Caco-2 (cell line): ENCODE measurements at places on chromosomes 1 and 21.

DNA sequence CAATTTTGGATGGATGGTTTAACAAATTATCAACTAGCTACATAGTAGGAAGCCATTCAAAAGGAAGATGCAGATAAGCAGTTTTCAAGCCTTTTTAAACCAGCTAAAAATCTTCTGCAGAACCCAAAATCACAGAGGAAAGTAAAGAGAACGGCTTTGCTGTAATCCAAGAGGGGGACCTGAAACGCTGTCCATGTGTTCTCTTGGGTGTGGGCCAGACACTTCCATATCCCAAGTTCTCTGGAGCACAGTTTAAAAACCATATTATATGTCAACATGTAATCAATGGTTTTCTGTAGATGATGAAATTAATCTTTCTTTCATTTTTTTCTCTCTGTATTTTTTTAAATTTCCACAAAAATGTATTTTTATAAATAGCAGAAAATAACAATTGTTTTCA, 90.5 kb downstream of the SELENOF start:
- no peak for DNase-seq

- no peak for DNase-seq
These were observed 97.4 kb downstream of the PATJ start for GRCh38 chr1:61839679-61840078.

DNA sequence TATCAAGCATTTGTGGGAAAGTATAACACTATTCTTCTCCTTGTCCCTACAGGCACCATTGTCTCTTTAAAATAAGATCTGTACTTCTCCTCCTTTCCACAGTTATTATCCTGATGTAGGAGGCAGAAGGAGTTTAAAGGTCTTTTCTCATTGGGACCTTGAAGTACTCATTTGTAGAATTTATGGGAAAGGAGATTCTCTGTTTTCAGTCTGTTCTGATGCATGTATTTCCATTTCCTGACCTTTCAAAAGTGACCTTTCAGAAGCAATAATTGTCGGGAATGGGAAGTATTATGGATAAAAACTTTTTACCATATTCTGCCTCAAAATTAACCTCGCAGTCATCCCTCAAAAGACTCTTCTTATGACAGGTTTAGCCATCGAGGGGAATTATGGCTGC, 224.8 kb downstream of the CTH start:
- DNase-seq, result no peak

DNA sequence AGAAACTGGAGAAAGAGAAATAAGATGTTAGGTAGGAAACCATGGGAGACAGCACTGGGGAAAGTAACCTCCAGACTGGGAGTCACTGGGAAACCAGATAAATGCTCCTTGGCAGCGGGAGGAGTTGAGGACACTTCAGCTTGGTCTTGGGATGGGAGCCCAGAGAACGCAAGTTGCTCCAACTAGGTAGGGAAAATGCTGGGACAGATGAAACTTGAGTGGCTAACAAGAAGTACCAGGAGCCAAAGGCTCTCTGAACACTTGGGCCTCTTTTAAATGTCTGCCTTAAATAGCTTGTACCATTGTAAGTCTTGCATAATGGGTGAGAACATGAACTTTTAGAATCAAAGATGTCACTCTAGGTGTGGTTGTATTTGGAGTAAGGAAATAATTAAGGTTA, 3.0 kb downstream of the NMNAT1 start:
- DNase-seq, result no peak

- DNase-seq, result no peak
These were observed 15.4 kb upstream of the ZBTB21 start for GRCh38 chr21:42025376-42026081.

DNA sequence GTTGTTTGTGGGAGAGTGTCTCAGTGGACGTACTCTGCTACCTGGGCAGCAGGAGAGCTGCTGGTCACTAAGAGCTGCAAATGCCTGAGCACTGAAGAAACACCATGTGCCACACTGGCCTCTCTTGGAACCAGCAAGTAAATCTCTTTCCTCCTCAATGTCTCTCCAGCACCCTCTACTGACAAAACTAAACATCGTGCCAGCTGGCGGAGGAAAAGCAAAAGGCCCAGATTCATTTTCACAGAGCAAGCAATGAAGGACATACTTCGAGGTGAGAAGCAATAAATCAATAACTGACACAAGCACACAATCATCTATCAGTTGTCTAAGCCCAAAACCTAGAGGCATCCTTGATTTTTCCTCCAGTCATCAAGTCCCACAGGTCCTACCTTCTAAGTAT, 78.1 kb downstream of the RERE start:
- no peak for DNase-seq

- no peak for DNase-seq
These were observed 84.3 kb upstream of the L1TD1 start for GRCh38 chr1:62110198-62110817.

GRCh38 chr1:116494745-116495144, 76.1 kb downstream of the CD58 start:
- DNase-seq, result no peak

- peak; percentile 70 for DNase-seq
These were observed 7.5 kb upstream of the ZNF648 start for GRCh38 chr1:182069028-182069466.

DNA sequence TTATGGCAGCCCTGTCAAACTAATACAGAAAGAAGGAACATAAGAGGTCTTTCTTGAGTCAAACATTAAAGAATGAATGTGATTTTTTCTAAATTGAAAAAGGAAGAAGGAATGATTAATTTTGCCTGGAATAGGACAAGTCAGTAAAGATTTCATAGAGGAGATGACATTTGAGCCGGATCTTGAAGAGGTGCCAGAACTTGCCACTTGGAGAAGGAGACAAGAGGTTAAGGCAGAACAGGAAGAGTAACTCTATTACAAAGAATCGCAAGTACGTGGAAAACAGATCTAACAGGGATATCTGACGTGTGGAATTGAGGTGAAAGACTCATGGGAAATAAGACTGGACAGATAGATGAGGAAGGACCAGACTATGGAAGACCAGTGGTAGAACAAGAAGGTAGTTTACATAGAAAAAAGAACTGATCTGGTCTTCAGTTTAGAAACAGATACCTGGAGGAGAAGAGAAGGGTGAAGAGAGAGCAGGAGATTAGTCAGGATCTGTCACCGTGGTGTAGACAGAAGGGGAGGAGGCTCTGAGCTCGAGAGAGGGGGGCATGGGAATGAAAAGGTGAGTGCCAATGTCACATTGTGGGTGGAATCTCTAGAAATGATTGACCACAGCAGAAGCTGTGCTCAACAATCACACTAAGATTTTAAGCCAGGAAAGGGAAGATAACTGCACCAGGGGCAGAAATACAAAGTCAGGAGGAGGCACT, 32.5 kb downstream of the RHOU start:
- DNase-seq, result no peak

DNA sequence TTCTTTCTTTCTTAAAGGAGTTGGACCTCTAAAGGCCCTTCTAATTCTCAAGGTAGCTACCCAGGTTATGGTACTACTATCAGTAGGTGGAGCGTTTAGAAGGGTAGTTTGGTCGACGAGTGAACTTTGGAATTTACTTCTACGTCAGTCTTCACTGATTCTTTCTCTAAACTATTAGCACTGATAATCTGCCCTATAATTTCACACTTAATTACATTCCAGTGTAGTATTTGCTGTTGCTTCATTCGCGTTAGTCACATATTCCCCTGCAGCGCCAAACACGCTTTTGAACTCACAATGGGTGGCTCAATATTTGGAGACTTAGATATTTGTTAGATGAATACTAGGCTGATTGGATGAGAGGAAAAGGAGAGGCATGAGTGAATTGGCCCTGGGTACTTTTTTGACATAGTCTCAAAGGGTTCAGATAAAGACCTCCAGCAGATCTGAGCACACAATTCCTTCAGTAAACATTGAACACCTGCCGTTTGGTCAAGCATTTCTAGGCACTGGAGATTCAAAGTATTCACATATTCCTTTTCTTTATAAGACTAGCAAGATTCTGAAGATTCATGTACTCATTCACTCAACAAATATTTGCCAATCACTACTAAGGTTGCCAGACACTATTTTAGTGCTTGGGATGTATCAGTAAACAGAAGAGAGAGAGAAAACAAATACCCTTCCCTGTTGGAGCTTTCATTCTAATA, 929 bp upstream of the FOXJ3 start:
- DNase-seq, result peak; percentile 79

GRCh38 chr1:6464514-6464836, 1.5 kb downstream of the TNFRSF25 start:
- DNase-seq, result peak; percentile 37

DNA sequence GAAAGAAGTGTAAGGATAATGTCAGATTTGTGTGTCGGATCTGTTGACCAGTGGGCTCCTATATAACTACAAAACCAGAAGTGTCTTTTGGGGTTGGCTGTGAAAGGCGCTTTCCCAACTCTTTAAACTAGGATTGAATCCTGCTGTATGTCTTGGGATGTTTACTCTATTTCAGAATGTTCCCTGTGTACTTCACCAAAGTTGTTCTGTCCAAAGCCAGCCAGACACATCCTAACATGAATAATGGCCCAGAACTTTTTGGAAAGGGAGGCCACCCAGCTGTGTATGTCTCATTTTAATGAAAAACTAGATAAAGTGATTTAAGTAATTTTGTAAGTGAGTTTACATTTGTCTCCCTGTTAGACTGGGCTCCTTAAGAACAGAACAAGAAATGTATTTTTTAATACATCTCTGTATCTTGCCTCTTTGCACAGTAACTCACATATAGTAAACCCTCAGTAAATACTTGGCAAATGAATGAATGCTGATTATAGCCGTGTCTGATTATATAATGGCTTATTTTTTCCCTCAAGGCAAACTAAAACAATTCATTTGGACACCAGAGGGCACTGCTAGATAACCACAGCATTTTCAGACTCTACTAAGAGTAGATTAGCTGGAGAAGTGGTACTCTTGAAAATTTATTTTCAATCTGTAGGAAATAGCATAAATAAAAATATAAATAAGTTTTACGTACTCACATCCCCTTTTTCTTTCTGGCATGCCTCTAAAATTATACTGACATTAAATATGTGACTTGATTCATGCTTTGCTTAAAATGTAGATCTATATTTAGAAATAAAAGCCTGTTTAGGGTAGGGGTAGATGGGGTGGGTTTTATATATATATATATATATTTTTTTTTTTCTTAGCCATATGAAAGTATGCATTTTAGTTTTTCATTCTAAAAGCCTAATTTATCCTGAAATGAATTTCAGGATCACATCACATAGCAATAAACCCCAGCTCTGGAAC, 23.8 kb downstream of the TSEN15 start:
- no peak for DNase-seq
